ENCODE measurements at places on chromosomes 1 and 21.

DNA sequence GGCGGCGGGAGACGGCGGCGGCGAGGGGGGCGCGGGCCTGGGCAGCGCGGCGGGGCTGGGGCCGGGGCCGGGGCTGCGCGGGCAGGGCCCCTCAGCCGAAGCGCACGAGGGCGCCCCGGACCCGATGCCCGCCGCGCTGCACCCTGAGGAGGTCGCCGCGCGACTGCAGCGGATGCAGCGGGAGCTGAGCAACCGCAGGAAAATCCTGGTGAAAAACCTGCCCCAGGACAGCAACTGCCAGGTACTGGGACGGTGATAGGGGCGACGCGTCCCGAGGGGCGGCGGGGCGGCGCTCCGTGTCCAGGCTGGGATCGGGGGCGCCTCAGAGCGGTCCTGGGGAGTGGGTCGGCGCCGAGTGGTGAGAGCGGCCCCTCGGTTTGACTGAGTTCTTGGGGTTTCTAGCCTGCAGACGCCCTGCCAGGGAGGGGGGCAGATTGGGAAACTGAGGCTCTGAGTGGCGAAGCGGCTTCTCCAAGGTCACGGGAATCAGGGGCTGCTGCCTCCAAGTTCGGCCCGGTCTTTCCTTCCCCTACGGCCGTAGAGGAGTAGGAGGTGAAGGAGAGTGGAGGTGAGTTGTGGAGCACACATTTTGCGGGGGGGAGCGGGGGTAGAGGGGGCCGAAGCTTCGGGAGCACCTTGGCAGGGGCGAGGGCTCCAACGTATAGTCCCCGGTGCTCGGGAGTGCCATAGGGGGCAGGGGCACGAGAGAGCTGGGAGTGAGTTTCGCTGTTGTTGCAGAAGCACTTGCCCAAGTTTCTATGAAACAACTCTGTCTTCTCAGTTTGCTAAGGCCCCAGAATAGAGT, 508 bp downstream of the RAVER2 start:
- DNase-seq = no peak

DNA sequence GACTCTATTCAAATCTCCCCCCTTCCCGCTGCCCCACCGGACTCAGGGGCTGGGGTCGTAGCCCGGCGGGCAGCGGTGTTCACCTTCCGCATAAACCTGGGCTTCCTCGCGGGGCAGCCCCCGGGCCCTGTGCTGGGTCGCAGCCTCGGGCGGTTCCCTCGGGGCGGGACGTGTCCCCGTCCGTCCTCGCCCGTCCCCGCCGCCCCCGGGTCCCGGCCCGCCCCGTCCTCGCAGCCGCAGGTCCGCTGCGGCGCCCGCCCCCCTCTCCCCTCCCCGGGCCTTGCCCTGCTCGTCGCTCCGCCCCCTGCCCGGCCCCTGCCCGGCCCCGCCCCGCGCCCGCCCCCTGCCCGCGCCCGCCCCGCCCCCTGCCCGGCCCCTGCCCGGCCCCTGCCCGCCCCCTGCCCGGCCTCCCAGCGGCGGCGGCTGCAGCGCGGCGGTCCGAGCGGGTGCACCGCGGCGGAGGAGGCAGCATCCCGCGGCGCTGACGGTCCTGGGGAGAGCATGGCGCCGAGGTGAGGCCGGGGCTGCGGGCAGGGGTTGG, at the start of gene COL18A1:
TSS of gene COL18A1 (plus strand) at position 436 of the 541 bp plus-strand sequence. CDS start at position 502, 66 bp downstream.
- DNase-seq = no peak

DNA sequence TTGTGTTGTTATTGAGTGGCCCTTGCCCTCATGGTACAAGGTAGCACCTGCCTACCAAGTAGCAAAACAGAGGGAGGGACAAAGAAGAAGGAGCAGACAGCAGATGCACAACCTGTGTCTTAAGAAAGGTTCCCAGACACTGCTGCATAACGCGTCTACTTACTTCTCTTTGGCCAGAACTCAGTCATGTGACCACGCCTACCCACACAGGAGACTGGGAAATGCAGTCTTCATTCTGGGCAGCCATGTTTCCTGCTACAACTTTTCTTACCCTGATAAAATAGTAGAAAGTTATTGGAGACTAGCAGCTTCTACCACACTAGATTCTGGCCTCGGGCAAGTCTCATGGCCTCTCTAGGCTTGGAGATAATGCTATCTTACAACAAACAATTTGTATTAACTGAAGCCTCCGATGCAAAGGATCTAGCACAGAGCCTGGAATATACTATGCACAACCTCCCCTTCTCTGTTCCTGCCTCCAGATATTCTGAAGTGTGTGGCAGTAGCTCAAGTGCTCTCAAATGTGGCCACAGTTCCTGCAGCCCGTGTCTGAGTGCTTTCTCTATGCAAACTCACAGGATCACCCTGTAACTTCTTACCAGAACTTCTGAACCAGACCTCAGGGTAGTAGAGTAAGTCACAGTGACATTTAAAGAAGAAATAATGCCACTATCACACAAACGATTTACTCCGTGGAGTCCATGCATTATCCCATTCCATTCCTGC, 34.1 kb upstream of the BTG2 start:
- DNase-seq = no peak

DNA sequence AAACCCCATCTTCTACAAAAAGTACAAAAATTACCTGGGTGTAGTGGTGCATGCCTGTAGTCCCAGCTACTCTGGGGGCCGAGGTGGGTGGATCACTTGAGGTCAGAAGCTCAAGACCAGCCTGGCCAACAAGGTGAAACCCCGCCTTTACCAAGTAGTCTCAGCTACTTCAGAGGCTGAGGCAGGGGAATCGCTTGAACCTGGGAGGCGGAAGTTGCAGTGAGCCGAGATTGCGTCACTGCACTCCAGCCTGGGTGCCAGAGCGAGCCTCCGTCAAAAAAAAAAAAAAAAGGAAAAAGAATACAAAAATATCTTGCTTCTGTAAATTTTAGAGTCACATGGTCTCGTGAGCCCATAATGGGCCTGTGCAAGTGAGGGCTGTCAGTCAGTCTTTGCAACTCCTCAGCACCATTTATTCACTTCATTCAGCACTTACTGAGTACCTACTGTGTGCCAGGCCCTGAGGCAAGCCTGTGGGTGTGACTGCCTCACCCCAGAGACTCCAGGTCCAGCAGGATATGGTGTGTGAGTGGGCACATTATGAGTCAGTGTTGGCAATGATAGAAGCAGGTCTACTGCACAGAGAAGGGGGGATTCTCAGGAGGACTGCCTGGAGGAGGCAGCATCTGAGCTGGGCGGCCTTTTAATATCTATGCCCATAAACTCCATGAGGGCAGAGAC, 46.8 kb upstream of the TARDBP start:
- no peak for DNase-seq

DNA sequence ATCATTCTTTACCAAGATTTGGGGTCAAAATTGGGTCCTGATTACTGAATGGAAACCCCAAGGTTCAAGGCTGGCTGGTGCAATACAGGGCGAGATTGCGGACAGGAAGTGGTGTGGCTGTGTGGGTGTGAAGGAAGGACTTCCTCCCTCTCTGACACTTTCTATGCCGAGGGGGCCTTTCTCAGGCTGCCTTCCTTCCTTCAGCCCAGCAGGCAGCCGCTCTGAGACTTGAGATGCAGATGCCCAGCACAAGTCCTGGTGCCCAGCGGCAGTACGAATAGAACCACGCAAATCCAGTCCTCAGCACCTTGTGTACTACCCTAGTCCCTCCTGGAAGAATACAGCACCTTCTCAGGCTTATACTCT, 16.3 kb downstream of the BATF3 start:
- DNase-seq = no peak

GRCh38 chr1:234730770-234731568, 121.0 kb upstream of the IRF2BP2 start:
- DNase-seq = no peak

- DNase-seq = no peak
Observed at GRCh38 chr21:46005481-46005881, 23.9 kb downstream of the COL6A1 start.

DNA sequence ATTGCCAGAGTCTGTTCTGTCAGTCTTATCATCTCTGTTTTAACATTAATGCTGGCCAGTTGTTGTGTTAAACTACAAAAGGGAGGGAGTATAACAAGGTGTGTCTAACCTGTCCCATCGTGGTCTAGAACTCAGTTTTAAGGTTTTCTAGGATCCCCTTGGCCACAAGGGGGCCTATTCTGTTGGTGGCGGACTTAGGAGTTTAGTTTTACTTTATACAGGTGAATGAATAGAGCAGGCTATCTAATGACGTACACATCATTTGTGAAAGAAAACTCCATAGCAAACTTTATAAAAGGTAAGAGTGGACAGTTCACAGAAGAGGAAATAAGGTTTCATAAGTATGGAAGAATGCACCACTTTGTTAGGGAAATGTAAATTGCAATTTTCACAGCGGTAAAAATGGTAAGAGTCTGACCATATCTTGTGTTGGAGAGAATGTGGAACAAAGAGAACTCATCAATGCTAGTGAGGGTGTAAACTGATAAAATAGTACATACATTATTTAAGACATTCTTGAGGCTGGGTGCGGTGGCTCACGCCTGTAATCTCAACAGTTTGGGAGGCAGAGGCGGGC, 2.5 kb upstream of the ATF6 start:
- no peak for DNase-seq

- no peak for DNase-seq
Observed at GRCh38 chr1:89837036-89837481, 16.2 kb downstream of the LRRC8D start.

DNA sequence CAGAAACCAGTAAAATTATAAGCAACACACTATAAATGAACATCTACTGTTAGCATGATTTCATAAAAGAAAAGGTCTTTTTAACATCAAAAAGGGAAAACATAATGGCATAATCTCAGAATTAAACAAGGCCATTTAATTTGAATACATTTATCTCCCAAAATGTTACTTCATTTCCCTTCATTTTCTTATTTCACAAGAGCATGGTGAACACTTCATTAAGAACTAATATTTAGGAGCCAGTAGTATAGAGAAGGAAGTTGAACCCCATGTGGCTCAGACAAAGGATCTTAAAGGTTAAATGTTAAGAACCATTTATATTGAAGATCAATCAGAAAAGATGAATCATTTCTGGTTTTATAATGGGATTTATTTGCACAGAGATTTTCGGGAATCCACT, 981.7 kb downstream of the TTLL7 start:
- DNase-seq = no peak

- no peak for DNase-seq
Observed at GRCh38 chr1:191695865-191696264, 462.4 kb upstream of the RGS18 start.

- no peak for DNase-seq
Observed at GRCh38 chr1:180157108-180157507, 2.4 kb downstream of the QSOX1 start.

DNA sequence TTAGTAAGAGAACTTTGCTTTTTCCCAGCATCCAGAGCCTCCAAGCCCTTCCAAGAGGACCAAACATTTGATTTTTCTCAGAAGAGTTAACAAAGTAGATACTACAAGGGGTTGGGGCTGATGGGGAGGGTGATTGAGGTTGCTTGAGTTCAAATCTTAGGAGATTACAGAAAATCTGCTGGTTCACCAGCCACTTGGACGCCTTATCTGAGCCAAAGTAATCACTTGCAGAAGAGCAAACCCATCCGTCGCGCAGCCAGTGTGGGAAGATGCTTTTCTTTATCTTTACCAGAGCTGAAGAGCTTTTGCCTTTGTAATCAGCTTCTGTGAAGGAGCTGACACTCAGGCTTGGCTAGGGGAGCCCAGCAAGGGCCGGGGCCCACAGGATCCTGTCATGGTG, 91.9 kb upstream of the CTTNBP2NL start:
- no peak for DNase-seq

DNA sequence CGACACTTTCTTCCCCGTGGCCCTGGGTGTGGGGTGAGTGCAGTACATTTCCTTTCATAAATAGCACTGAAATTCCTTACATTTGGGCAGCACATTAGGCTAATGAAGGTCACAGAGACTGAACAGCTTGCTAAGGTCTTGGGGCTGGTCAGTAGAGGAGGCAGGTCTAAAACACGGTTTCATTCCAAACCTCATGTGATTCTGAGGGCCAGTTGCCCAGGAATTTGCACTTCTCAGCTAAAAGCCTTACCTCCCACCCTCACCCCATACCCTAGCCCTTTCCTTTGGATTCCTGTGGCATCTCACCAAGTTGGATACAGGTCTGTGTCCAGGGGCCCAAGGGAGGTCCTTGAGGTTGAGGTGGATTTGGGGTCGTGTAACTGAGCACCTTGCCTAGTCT, 147.8 kb upstream of the CD34 start:
- no peak for DNase-seq

- no peak for DNase-seq
Observed at GRCh38 chr1:209416039-209416438, 167.5 kb upstream of the CAMK1G start.

DNA sequence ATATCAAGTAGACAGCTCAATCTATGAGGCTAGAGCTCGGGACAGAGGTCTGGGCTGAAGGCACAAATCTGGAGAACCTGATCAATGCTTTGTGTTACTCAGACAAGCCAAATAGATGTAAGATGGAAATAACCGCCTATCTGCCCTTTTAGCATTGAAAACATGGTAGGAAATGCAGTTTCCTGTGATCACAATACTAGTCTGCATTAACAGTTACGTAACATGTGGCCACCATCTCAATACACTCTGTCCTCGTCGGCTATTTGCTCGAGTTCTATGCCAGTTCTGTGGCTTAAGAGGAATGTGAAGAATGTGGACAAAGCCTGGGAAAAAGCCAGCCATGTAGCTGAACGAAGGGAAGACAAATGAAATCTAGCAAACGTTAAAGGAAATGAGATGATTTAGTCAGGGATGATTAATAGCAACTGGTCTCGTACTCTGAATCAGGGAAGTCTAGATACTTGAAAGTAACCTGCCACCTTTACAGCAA, 73.3 kb downstream of the HSF2BP start:
- DNase-seq = no peak

DNA sequence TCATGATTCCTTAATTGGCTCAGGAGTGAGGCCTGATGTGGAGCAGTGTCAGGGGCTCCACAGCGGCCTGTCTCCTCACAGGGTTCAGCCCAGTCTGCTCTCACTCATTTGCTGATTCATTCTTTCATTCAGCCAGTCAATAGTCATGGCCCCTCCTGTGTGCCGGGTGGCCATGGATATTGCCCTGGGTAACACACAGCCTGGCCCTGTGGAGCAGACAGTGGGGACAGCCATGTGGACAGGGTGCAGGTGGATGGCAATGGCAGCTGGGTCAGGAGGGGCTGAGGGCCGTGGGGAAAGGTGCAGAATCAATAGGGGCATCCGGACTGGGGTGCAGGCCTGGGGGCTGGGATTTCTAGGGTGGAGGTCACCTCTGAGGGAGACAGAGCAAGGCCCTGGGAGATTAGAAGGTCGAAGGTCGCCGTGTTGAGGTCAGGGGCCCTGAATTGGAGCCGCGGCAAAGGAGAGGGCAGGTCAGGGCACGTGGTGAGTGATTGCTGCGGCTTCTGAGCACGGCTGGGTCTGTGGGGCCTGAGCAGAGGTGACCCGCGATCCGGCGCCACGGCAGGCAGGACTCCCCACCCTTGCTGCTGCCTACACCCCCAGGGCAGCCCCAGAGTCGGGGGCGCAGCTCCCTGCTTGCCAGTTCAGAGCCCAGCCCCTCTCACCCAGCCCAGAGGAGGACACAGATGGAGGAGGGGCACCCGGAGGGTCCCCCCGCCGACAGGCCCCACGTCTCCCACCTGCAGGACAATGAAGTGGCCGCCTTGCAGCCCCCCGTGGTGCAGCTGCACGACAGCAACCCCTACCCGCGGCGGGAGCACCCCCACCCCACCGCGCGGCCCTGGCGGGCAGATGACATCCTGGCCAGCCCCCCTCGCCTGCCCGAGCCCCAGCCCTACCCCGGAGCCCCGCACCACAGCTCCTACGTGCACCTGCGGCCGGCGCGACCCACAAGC, 33.4 kb downstream of the SLC19A1 start:
- no peak for DNase-seq

GRCh38 chr1:32863881-32864245, 6.8 kb downstream of the FNDC5 start:
- DNase-seq = no peak

Measured in esophagus squamous epithelium (tissue), 5 donors.